Nucleus accumbens (tissue), 56 donors: ENCODE measurements at places on chromosomes 3 and 15.

DNA sequence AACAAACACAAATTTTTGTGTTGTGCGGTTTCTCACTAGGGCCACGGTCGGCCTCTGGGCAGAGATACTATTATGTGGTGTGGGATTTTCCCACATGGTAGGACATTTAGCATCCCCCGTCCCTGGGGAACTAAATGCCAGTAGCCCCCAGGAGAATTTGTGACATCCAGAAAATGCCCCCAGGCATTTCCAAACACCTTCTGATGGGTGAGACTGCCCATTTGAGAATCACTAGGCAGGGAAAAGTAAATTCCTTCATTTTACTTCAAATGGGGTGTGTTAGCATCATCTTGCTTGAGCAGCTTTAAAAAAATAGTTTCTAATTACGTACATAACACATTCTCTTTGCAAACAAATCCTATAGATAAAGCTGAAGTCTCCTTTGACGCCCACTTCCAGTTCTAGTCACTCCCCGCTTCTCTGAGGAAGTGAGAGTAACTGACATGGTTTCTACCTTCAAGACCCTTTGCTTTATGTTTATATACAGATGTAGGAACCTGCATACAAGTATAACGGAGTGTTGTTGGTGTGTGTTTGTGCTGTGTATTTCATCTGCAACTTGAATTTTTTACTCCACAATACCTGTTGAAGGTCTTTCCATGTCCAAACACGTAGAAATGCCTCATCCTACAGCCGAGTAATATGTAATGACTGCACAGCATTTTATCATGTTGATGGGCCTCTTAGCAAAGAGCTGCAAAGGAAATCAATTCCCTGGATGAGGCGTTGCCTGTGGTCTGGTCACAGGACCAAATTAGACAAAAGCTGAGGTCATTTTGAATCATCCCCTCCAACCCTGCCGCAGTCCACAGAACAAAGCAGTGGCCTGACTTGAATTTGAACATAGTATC lies 31.4 kb upstream of the ZBTB38 start:
- DNase-seq = no peak

DNA sequence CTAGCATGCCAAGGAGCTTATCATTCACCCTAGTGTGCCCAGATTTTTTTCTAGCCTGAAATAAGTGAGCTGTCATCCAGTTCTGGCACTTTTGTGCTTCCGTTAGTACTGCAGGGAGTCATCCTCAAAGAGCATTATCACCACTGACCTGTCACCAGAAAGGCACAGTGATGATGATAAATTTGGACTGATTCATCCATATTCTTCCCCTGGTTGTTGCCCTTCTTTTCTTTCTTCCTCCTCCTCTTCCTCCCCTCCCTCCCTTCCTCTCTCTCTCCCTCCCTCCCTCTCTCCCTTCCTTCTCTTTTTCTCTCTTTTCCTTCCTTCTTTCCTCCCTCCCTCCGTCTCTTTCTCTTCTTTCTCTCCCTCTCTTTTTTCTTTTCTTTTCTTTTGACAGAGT lies 21.3 kb downstream of the SLC35G2 start:
- no peak for DNase-seq

DNA sequence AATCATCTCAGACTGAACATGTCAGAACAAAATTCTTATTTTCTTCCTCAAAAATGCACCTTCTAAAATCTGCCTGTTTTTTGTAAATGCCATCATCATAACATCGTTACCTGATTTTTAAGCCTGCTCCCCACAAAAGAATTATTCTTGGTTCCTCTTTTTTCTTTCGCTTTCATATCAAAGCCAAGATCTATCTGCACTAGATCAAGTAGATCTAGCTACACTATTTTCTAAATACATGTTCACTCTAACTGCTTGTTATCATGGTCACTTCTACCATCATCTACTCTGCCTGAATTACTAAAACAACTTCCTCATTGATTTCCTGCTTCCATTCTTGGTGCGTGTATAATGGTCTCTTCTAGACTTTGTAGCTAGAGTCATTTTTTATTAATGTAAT lies 217.7 kb downstream of the ARPP21 start:
- DNase-seq = no peak

DNA sequence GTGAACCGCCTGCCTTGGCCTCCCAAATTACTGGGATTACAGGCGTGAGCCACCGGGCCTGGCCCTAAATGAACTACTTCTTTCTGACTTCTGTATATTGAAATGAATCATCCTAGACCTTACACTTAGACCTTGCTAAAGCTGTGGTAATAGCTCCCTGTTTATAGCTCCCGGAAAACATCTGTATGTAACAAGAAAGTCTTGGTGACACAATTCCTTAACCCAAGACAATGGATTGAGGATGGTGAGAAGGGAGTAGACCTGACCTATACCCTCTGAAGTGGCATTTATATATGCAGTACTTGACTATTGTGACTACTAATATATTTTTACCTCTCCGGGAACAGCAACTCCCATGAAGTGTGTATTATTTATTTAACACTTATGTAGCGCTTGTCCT lies 48.0 kb upstream of the TBL1XR1 start:
- no peak for DNase-seq

DNA sequence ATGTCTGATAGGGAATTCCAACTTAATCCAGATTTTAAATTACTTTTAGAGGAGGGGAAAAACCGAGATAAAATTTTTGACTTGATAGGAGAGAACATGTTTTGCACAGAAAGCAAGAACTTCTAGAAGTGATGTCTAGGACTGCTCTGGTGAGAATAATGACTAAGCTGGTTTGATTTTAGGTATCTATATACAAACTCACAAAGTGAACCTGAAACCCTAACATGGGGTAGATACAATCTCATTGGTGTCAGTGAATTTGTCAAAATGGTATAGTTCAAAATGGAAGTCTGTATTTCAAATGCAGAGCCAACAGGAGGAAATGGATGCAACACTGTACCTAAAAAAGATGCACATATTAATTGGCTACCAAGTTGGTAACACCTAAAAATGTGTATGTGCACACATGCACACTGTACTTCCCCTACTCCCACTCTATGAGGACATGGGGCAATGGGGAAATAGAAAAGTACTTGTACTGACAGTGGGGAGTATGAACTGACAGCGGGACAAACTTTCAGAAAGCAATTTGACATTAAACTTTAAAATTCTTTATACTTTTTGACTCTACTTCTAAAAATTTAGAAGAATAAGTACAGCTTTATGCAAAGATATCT lies 53.0 kb downstream of the NR1I2 start:
- no peak for DNase-seq

DNA sequence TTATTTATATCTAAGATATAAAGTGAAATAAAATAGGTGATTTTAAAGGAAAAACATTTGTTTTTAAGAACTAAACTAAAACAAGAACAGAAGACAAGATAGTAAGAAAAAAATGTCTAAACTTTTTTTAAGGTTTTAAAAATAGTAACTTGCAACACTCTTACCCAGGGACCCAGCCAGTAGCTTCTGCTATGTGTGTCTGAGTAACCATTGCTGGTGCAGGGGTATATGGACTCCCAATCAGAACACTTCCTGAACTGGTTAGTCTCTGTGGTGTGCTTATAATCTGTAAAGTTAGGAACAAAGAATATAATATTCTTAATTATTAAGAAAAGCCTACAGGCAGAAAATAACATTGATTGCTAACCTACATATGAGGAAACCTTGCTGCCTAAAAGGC lies 118.4 kb downstream of the ATP1B3 start:
- DNase-seq = no peak
